CD4-positive, alpha-beta T cell treated with Interleukin-12 subunit alpha and Interleukin-12 subunit beta, for 1 hour (primary cell): ENCODE measurements at places on chromosomes 4 and X.

- DNase-seq = peak; percentile 30
Observed at GRCh38 chr4:185513489-185514181, 21.7 kb downstream of the PDLIM3 start.

DNA sequence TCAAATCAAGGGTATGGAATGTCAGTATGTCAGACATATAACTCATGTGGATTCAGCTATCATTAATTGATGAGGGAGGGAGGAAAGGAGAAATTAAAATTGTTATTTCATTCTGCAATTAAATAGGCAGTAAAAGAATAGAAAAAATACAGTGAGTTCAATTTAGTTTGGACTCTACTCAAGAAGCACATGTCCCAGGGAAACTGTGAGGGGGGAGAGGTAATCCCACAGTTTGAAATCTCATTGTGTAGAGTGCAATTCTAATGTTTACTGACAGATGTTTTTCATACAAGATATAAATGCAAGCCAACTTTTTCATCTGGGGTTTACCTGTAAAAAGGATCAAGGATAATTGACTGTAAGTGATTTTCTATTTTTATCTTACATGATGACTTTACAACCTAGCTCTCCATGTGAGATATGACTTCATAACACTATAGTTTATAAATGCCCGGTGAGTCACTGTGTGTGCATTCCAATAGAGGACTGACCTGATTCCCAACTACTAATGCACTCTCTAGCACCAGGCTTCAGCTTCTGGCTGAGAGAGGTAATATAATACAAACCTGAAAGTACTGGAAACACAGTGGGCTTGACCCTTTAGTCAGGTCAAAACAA lies 35.2 kb upstream of the SCD5 start:
- no peak for DNase-seq

GRCh38 chr4:42133006-42133405 lies 19.4 kb downstream of the BEND4 start:
- no peak for DNase-seq

- DNase-seq = no peak
Observed at GRCh38 chr4:147747787-147748454, 16.0 kb downstream of the ARHGAP10 start.

DNA sequence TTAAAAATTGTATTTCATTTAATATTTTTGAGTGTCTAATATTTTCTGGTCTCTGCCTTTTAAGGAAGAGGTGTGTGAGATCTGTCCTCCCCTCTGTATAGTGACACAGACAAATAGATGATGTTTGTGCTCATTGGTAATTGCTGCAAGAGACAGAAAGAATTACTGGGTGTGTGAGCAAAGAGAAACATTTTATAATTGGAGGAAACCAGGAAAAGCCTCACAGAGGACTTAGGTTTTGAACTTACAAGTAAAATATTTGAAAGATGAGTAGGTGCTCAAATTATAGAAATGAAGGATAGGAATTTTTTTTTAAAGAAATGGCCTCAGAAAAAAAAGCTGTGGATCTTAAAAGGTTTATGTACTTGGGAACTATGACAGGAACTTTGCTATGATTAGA lies 149.8 kb downstream of the SPCS3 start:
- DNase-seq = no peak

- peak; percentile 46 for DNase-seq
Observed at GRCh38 chrX:135543924-135544323, 23.5 kb downstream of the INTS6L start.

DNA sequence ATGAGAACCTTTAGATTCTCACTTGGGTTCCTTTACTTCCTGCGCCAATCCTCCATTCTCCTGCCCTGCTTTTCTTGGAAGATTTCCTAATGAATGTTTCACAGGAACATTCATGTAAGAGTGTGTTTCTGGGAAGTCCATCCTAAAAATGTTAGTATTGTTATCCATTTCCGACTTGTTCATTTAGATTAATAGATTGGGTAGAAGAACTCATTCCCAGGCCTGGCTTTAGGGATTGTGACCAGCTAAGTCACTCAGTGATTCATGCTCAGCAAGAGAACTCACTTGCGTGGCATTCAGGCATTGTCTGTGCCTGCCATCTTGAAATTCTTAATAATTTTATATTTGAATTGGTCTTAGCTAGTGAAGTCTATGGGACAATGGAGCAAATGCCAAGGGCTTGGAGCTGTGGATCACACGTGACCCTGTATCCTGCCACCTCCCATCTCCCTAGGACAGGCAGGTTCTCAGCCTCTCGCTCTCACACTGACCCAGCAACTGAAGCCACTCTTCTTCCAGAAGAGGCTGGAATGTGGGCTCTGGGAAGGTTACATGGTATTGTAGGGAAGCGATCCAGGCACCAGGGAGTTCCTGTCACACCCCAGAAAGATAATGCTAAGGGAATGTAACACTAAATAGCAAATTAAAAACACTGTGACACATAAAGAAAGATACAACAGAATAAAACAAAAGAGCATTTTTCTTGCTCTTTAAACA lies 562.1 kb downstream of the TMA16 start:
- no peak for DNase-seq

DNA sequence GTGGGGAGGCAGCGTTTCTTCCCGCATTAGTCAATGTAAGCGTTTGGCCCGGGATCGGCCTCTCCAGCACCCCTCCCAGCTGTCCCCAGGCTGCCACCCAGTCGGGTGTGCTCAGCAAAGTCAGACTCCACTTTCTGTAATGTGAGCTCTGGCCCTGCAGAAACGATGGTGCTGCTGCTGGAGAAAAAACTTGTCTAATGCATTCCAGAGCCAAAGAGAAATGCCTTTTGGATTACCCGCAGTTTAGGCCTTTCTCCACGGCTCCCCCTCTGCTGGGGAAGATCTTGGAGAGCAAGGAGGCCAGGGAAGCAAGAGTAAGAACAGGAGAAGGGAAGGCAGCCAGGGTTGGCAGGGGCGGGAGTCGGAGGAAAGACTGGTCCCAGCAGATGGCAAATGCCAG lies 55.2 kb downstream of the ELF4 start:
- no peak for DNase-seq

- DNase-seq = no peak
Observed at GRCh38 chr4:147760695-147761094, 28.8 kb downstream of the ARHGAP10 start.

- no peak for DNase-seq
Observed at GRCh38 chr4:18686338-18687037, 664.9 kb upstream of the LCORL start.

GRCh38 chr4:47929682-47930201 lies 15.4 kb upstream of the NFXL1 start:
- no peak for DNase-seq

- no peak for DNase-seq
Observed at GRCh38 chr4:47642985-47643760, 158.1 kb downstream of the ATP10D start.

DNA sequence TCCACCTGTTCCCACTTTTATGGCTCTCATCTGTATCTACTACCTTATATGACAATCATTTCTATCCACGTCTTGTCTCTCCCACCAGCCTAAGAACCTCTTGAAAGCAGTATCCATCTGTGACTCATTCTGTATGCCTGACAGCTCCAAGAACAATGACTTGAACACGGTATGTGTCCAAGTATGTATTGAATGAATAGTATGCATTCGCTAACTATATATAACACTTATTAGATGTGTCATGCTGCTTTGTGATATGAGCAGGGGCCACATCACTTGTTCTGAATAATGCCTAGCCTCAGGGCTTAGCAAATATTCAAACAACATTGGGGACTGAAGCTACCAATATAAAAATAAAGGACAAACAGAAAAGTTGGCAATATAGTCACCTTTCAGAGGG lies 4.9 kb downstream of the OPHN1 start:
- no peak for DNase-seq

DNA sequence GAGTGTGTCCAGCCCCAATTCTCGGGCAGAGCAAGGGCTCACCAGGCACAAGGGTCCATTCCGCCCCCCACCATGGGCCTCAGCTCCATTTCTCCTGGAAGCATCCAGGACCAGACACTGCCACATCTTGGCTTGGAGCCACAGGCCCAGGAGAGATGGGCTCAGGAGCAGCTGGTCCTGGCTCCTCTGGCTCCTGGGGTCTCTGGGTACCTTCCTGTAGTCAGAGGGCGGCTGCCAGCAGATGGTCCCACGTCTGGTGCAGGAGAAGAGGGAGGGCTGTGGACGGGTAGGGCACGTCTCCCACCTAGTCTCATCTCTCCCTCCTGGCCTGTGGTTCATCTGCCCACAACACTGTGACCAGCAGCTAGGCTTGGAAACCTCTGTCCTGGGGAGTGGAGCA lies 8.0 kb downstream of the ATP2B3 start:
- DNase-seq = no peak

DNA sequence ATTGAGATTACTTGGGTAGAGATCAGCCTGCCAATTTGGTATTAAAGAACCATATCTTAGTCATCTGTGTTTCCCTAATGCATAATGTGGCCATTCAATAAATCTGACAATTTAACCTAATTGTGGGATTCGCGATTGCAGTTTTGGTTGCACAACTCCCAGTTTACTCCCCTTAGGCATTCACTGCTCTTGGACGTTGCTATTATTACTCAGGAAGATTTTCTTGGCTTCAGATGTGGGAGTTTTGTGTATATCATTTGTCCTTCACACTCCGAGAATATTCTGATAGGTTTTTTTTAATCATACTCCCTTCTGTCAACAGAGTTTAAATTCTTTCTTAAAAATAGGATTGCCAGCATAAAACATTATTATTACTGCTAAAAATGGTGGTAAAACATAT lies 22.0 kb upstream of the TRPC3 start:
- DNase-seq = no peak

GRCh38 chrX:44974451-44974850 lies 101.5 kb downstream of the KDM6A start:
- DNase-seq = no peak

- DNase-seq = no peak
Observed at GRCh38 chr4:7906171-7906701, 33.4 kb downstream of the AFAP1 start.

DNA sequence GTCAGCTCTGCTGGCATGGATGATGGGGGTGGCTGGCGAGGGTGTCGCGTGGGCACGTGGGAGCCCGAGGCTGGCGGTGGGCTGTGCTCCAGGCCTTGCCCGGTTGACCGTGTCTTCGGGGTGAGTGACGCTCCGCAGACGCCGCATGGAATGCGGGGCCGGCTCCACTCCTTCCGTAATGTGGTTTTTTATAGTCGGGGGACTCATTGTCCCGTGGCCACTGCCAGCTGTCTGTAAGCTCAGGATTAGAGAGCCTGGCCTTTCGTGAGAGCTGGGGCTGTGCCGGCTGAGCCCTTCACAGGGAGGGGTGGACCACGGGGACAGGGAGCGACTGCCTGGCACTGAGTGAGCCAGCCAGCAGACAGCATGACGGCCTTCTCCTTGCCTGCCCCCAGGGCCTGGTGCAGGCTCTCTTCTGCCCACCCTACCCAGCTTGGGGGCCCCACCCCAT lies 20.4 kb downstream of the DOK7 start:
- no peak for DNase-seq

- no peak for DNase-seq
Observed at GRCh38 chr4:62057031-62057430, 856.9 kb downstream of the ADGRL3 start.

DNA sequence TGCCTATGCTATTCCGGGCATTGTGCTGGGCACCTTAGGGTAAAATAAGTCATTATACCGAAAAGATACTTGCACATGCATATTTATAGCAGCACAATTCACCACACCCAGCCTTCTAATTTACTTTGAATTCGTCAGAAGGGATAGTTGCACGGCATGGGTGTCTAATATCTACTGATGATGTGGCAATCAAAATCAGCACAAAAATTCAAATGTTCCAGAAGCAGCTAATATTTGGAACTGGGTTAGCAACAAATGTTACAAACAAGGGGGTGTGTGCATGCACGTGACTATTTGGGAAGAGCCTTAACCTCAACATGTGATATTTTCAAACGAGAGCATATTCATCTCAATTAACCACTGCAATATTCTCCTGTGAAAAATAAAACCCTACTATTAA lies 79.7 kb upstream of the PRSS48 start:
- DNase-seq = no peak

- no peak for DNase-seq
Observed at GRCh38 chrX:96464880-96465558, 219.6 kb upstream of the DIAPH2 start.

DNA sequence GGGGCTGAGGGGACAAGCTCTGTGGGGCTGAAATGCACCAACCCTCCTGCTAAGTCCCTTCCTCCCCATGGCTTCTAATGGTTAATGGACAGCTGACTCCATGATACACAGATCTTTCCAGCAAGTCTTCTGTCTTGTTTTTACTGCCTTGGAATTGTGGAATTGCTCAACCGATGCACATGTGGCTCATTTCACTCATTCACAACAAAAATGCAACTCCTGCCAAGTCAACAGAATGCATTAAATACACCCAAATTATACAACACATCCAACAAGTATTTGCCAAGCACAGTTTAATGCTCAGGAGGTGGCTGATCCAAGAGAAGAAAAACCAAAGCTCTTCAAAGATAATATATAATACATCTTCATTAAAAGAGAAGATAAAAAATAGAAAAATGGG lies 61.9 kb upstream of the PAGE4 start:
- DNase-seq = no peak

GRCh38 chrX:65813245-65813644 lies 145.8 kb downstream of the MSN start:
- DNase-seq = no peak
